ENCODE measurements at places on chromosomes 1 and 21.

DNA sequence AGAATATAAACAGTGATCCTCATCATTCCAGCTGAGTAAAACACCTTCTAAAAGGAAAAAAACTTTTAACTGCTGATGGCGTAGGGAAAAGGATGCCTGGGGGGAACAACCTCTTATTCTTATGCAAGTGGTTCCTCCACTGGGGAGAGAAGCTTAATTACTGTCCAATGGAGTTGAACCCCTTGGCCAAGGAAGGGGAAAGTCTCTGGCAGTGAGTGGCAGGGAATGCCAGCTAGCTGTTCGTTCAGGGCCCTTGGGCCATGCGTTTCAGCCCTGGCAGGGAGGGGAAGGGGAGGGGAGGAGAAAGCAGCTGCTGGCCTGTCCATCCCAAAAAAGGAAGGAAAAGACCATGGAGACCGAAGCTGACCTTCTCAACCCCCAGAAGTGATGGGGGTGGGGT, 22.6 kb upstream of the SYCP1 start:
- no peak for DNase-seq

DNA sequence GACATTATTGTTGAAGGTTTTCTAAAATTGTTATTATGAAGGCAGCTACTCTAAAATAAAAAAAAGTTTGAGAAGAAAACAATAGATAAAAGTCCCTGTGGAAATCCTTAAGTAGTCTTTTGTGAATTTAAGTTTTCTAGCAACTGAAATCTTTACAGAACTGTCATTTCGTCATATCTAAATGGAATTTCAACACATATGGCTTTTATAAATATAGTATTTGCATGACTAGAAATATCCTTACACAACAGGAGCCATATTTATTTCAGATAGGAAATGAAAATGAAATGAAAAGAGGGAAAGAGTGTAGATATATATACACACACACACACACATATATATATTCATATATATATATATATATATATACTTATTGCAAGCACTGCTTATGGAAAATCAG, 204.7 kb upstream of the RGS18 start:
- no peak for DNase-seq

DNA sequence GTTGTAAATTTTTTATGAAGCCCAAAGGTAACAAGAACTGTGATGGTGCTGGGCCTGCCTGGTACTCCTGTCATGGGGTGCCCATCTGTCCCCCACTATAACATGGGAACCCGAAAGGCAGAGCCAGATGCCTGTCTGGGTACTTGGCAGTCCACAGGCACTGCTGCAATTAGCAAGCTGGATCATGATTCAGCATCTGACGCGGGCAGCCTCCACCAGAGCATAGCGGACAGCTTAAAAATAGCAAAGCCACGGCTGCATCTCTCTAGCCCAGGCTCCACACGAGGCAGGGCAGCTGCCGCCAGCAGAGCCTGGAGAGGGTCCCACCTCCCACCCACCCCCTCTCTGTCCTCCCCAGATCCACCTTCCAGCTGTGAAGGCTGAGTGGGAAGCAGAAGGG, 22.9 kb downstream of the SUSD4 start:
- DNase-seq, result no peak

- no peak for DNase-seq
Measured at GRCh38 chr21:35096959-35097358, 47.9 kb upstream of the RUNX1 start.

DNA sequence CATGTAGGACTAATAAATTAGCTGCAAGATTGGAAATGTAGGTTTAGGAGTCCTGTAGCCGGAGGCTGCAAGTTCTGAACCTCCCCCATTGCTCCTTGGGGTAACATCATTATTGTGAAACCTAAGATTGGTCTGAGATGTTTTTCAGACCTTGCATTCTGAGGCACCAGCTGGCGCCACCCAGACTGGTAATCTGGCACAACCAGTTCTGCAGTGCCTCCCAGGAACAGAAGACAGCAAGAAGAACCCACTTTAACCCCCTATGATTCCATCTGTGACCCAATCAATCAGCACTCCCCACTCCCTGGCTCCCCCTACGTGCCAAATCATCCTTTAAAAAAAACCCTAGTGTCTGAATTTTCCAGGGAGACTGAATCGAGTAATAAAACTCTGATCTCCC, 11.6 kb upstream of the DNAJC6 start:
- no peak for DNase-seq

GRCh38 chr1:160647329-160647720, 481 bp upstream of the SLAMF1 start:
- no peak for DNase-seq

DNA sequence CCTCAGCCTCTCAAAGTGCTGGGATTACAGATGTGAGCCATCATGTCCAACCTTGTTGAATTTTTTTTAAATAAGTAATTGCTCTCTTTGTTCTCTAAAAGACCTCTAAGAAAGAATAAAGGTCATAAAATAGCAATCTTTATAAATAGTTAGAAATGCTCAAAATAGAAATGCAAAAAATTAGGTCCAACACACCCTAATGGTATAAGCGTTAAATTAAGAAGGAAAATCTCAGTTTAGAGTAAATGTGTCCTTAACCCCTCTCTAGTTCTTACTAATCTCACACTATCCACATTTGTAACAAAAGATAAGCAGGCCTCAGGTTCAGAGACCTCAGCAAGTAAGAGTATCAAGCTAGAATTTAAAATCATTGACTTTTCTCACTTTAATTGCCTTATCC, 38.3 kb upstream of the GLIS1 start:
- no peak for DNase-seq

- DNase-seq, result peak; percentile 19
Measured at GRCh38 chr1:62356257-62356835, 37.1 kb upstream of the KANK4 start.

- DNase-seq, result no peak
Measured at GRCh38 chr1:208369658-208370057, 125.5 kb upstream of the PLXNA2 start.

DNA sequence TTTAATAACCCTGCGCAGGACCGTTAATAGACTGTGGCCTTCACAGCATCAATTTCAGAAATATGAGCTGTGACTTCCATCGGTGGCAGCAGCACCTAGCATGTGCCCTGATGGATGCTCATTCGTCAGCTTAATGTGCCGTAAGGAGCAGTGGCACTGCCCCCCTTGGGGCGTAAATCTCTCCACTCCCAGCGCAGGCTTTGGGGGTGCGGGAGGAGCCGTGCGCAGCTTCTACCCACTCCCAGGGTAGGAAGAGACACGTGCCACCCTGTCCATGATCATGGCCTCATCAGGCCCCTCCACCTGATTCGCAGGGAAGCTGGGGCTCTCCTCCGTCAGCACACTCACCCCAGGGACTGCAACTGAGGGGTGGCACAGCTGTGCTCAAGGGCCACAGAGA, 149.5 kb downstream of the NPHP4 start:
- no peak for DNase-seq

DNA sequence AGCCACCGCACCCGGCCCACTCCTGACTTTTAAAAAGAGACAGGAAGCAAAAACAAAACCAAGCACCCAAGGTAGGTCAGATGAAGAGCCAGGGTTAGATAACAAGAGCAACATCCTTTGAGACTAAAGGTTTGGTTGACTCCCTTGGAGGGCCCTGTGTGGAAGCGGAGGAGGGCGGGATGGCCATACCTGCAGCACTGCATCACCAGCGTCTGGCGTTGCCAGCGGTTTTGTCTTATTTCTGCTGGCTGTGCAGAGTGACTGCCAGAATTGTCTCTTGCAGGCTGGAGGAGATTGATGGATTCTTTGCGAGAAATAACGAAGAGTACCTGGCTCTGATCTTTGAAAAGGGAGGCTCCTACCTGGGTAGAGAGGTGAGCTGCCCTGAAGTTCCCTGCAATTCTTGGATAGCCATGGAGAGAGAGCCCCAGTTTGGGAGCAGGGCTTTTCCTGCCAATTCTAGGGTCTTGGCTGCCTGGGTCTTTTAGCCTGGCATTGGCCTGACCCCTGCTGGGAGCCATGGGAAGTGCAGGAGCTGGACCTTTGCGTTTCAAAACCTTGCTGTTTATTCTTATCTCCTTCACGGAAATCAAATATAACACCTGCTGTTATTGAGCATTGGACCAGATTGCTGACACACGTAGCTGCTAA, 24.0 kb downstream of the QSOX1 start:
- peak; percentile 68 for DNase-seq

GRCh38 chr1:39877980-39878956, 5.0 kb downstream of the TRIT1 start:
- no peak for DNase-seq

GRCh38 chr1:205782627-205783432, 7.5 kb upstream of the RAB29 start:
- DNase-seq, result no peak

DNA sequence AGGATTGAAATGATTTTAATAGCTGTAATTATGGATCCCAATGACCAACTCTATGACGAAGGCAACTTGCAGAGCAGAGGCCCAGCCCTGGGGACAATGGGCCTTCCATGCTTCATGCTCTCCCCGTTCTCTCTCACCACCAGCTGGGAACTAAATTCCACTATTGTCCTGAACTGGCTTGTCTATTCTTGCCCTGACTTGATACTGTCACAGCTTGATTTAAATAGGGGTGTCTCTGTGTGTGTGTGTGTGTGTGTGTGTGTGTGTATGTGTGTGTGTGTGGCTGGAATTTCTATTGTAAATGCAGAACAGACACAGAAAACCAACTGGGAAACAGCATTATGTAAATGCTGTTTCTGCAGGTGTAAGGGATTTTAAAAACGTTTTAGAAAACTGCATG, 57.0 kb downstream of the SLC22A15 start:
- DNase-seq, result no peak

DNA sequence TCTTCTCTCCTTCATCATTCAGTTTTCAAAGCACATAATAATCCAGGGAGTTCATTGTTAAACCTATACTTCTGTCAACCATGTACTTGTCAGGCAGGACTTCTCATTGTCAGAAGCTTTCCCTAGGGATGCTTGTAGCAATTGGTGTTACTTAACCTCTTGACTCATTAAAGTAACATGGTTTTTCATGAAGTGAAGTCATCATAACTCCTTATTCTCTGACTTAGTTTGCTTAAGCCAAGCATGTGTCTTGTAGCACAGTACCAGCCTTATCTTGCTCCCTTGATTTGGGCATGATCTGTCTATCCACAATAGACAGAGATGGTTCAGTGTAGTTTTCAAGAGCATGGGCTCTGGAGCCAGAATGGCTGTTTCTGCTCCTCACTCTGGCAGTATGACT, 45.3 kb downstream of the LRIG2 start:
- DNase-seq, result no peak

GRCh38 chr1:145949219-145949618, 8.6 kb downstream of the LIX1L start:
- no peak for DNase-seq

DNA sequence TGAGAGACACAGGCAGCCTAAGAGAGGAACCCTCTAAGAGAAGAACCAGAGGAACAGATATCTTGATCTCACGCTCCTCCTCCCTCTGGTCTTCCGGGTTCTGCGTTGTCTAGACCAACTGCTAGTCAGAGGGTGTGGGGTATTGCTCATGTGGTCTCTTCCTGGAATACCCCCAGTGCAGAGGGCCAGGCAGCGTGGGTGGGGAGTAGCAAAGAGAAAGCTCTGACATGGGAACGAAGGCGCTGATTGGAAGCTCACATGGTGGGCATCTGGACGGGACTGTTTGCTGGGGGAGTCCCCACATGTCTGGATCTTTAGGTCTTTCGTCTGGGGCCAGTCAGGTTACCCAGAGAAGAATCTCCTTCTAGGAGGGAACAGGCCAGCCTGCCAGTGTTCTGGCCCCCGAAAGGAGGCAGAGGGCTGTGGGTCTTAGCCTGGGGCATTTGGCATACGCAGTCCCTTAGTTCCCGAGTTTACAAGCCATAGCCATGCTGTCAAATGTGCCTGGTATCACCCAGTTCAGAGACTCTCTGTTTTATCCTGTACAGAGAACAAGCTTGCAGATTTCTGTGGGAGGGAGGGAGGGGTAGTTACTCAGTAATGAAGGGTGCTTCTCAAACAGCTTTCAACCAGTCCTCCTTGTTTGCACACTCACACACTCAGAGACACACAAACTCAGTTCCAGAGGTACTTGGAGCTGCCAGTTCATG, 18.3 kb upstream of the IL6R start:
- no peak for DNase-seq

GRCh38 chr1:33392206-33392605, 38.7 kb downstream of the PHC2 start:
- DNase-seq, result no peak

DNA sequence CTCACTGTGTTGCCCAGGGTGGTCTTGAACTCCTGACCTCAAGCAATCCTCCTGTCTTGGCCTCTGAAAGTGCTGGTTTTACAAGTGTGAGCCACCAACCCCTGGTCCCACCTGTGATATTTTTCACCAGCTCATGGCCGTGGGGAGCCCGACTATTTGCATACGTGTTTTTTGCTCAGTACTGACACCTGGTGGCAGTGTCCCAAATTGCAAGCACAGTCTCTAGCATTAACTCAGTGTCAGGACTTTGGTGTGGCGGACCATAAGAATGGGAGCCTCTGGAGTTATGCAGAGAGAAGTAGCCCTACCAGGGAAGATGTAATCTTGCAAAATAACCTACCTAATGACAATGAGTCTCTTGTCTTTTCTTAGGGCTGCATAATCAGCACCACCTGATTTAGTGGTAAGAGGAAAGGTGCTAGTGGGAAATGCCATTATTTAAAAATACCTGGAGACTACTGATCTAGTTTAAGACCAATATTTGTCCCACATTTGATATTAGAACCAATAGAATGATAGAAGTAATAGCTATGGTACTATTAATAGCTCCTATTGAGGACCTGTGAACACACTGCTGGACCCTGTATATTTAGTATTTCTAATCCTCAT, 305.4 kb downstream of the DISC1 start:
- DNase-seq, result peak; percentile 4

GRCh38 chr1:91622616-91623015, 122.0 kb downstream of the CDC7 start:
- DNase-seq, result no peak

DNA sequence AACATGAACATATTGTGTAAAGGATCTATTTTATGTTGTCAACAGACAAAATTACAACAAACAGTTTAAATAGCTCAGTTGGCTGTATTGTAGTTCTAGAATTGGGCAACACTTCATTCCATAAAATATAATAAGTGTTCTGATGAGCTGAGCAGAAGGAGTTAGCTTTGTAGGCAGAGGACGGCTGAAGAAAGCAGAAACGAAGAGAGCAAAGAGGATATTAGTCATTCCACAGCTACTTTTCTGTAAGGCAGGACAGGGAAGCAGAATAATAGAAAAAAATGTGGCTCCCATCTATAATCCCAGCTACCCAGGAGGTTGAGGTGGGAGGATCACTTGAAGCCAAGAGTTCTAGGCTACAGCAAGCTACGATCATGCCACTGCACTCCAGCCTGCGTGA, 20.2 kb upstream of the IVNS1ABP start:
- DNase-seq, result peak; percentile 23

DNA sequence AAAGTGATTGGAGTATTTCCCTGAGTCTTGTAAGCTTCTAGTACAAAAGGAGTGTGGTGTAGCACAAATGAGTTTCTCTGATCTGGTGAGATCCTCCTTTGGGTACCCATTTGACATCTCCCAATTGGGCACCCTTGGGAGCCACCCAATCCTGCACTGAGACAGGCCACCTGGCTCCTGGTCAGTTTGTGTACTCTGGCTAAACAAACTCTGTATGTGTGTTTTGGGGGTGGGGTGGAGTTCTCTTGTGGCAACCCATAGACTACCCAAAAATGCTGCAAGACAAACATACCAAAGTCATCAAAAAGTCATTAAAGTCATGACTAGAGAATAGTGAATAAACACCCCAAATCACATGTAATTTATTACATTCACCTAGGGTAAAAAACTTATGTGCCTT, 8.4 kb upstream of the HIVEP3 start:
- no peak for DNase-seq

All from common myeloid progenitor, CD34-positive (primary cell).